Inflammatory macrophage (primary cell): ENCODE measurements at places on chromosomes 12 and 14.

GRCh38 chr12:2944401-2945047 lies 14.7 kb upstream of the TEAD4 start:
- no peak for DNase-seq

- no peak for DNase-seq
These were observed 161.8 kb downstream of the PIWIL1 start for GRCh38 chr12:130499474-130499873.

DNA sequence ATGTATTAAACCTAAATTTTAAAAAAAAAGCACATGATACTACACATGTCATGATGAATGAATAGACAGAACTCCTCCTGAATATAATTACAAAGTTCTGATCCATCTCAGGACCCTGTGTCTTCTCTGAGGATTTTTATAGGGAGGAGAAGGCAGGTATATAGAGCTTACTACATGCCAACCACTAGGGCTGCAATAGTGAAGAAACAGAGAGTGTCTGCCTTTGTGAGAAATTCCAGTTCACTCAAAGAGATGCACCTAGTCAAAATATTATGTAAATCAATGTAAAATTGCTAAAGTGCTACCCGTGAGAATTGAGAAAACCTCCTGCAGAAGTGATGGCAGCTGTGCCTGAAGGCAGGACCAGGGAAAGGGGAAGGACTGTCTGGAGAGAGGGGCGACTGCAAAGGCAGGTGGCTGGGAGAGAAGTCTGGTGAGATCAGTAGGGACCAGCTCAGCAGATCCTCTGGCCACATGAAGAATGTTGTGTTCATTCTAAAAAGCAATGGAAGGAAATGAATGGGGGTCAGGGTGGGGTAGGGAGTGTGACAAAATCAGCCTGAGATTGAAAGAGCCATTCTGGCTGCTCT lies 15.1 kb downstream of the ABHD4 start:
- DNase-seq = no peak

- no peak for DNase-seq
These were observed 110.0 kb upstream of the EEA1 start for GRCh38 chr12:93039062-93039461.

DNA sequence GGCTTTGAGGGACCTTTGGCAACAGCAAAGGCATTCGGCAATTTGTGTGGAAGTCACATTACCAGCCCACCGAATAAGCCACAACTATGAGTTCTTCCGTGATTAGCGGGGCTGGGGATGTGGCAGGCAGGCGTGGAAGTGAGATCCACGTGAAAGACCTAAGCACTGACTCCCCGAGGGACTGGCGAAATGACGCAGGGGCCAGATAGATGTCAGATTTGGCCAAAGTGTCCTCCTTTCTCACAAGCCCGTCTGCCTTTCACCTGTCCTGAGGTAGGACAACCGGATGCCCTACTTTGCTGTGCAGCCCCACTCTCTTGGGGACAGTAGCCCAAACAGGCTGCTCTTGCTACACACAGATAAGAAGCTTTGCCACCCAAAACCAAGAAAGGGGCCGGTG lies 54.5 kb downstream of the DPF3 start:
- DNase-seq = no peak

GRCh38 chr12:3229577-3229976 lies 152.4 kb downstream of the TSPAN9 start:
- no peak for DNase-seq
